H7 (cell line): ENCODE measurements at places on chromosomes 13 and 19.

- no peak for DNase-seq
Measured at GRCh38 chr13:100480676-100481075, 107.9 kb downstream of the GGACT start.

- DNase-seq = peak; percentile 7
Measured at GRCh38 chr13:50309882-50310594, 294.8 kb downstream of the KCNRG start.

DNA sequence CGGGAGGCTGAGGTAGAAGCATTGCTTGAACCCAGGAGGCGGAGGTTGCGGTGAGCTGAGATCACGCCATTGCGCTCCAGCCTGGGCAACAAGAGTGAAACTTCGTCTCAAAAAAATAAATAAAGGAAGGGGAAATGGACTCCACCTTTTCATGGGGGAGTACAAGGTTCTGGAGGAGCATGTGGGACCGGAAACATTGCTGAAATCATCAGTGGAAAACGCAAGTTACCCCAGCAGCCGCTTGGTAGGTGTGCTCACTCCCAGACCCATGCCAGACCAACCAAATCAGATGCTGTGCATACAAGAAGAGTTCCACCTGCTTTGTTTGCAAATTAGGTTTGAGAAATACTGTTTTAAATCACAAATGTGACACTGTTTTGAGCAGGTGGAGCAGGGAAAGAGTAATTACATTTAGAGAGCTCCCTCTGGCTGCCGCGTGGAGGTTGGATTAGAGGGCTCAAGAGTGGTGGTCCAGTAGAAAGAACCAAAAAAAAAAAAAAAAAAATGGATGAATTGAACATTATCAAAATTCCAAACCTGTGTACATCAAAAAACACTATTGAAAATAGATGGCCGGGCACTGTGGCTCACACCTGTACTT lies 4.9 kb downstream of the ERICH4 start:
- peak; percentile 36 for DNase-seq

GRCh38 chr13:51721496-51721895 lies 82.5 kb downstream of the DHRS12 start:
- no peak for DNase-seq

- peak; percentile 54 for DNase-seq
Measured at GRCh38 chr13:113405481-113406300, 41.8 kb upstream of the GRTP1 start.
